Left colon (tissue), 2 donors: ENCODE measurements at places on chromosomes 6 and 20. TPM values are rescaled to one million over a fixed set of nuclear protein-coding genes. Genes with fewer than 3 reads are reported as not detected.

GRCh38 chr6:135189344-135189743 lies 8.2 kb downstream of the MYB start:
- no peak for DNase-seq

GRCh38 chr6:8383584-8383983 lies 51.8 kb downstream of the SLC35B3 start:
- DNase-seq: no peak

DNA sequence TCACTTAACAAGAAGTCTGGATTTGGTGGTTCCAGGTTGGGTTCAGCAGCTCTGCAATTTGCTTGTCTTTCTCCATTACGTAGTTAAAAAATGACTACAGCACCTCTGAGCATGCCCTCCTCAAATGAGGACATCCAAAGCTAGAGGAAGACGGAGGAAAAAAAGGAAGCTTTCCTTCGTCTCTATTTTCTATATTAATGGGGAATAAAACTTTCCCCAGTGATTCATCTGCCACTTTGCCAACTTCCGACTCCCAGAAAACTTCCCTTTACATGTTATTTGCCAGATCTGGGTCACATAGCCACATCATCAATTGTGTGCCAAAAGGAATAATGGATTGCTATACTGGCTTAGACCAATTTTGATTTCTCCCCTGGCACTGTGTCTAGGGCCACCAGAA lies 69.5 kb downstream of the ZFAND3 start:
- DNase-seq: no peak

The ZSCAN31 gene
- 10.2 TPM for total RNA-seq

DNA sequence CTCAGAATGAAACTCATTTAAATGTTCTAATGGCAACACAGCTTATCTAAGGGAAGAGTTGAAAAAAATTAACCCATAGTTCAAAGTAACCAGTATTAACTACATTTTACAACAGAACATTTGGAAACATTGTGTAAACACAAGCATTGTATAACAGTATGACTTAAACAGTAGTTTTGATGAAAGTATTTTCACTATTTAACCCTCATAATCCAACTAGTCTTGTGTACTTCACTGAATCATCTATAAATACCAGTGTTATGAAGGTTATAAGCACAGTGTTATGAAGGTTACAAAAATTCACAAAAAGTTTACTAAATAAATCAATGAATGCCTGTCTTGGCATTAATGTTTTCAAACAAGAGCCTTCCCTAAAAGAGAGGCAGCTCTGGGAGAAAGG lies 66.5 kb downstream of the REV3L start:
- DNase-seq: no peak

- peak; percentile 72 for DNase-seq
These were observed at the start of gene BICRAL for GRCh38 chr6:42781796-42782688. TSS of gene BICRAL (plus strand) at chr6:42782052. CDS start at chr6:42822023, 39,971 bp downstream.

DNA sequence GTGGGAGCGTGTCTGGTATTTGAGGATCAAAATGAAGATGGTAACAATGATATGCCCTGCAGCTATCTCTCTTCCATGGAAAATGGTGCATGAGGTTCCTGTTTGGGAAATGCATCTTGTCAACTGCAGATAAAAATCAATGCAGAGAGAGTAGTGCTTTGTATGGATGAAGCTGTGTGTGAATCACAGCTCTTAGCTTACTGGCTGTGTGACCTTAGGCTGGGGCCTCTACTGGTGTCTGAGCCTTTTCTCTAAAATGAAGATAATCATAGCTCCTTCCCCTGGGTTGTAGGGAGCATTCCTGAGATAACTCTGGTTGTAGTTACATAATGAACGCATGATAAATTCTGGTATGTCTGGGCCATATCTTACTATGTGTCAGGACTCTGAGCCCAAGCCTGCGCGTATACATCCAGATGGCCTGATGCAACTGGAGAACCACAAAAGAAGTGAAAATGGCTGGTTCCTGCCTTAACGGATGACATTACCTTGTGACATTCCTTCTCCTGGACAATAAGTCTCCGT lies 19.6 kb downstream of the ANGPT4 start:
- DNase-seq: no peak

The ENPP1 gene
- total RNA-seq: 19.9 TPM

- DNase-seq: no peak
These were observed 19.1 kb upstream of the LOC128125822 start for GRCh38 chr6:63553208-63553607.

GRCh38 chr6:159043251-159043650 lies 1.5 kb downstream of the TAGAP start:
- no peak for DNase-seq

DNA sequence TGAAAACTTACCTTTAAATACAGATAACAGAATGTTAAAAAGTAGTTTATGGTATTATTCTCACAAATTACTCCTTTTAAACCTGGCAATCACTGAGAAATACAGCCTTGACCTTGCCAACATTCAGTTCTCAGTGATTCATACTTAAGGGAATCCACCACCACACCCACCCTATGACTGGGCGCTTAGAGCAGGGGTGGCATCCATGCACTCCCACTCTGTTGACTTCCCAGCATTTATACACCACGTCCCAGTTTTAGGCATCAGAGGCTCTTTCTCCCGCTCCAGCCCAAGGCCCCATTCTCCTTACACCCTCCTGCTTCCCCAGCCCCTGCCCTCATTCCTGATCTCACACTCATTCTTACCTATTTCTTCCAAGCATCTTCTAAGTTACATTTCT lies 16.3 kb downstream of the TRAF3IP2 start:
- no peak for DNase-seq

DNA sequence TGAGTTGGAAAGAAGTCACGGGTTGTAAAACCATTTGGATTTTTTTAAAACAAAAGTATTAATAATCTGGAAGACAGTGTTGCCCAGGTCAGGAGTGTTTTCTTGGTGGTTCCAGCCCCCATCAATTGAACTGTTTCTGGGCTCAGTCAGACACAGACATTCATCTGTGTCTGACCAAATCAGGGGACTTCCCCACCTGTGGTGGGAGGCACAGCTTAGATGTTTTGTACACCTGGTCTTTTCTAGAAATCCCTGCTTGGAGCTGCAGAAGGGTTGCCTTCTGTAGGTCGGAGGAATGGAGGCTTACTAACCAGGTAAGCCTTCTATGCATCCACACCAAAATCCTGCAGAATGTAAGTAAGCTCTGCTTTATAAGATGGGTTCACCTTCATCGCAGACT lies 63.6 kb downstream of the CDS2 start:
- DNase-seq: no peak

DNA sequence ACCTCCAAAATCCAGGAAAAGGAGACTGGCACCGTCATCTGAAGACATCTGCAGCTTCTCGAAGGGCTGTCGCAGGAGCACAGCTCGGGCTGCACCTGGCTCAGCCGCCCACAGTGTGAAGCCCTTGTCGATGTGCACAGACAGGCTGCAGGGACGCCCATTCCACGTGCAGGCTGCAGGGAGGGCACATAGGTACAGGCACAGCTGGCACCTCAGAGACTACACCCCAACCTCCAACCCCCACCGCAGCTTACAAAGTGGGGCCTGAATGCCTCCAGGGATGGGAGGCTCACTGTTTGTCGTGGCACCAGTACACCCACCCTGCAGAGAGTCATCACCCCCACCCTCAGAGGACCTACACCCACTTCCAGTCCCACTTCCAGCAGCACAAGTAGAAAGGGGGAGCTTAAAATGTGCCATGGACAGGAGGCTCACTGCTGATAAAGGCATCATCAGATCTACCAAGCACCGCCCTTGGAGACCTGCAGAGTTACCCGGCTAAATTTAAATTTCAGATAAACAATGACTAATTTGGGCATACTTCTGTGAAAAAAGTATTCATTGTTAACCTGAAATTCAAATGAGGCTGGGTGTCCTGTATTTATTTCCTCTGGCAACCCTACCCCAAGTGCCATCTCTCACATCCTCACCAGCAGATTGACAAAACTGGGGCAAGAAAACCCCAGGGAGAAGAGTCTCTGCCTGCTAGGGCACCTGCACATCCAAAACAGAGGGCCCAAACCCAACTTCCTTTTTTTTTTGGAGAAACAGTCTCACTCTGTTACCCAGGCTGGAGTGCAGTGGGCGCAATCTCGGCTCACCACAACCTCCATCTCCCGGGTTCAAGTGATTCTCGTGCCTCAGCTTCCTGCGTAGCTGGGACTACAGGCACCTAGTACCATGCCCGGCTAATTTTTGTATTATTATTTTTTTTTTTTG lies 7.7 kb upstream of the CDK5RAP1 start:
- DNase-seq: no peak

DNA sequence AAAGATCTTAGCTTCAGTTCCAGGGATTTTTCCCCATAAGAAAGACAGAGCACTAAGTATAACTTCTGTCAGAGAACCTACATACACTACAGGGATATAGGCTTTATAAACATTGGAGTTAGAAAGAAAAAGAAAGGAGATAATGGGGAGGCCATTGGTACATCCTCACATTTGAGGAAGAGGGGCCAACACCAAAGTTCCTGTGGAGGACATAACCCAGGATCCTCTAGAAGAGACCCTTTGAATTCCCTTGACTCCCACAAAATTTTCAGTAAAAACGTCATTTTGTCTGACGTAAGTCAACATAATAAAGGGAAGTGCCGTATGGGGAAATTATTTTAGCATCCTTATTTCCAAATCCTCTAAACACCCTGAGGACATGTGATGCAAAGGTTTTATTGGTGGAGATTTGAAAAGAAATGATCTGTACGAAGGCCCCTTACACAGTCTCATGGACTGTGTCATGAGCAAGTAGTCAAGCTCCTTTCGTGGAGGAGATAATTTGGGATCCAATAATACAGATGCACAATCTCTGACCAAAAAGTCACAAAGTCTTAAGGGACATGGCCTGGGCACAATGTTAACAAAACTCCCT lies 33.2 kb downstream of the HLA-DRA start:
- DNase-seq: no peak

GRCh38 chr6:142694054-142694453 lies 250.9 kb downstream of the HIVEP2 start:
- DNase-seq: no peak

- no peak for DNase-seq
These were observed 124.3 kb upstream of the TMEM170B start for GRCh38 chr6:11413117-11413687.

DNA sequence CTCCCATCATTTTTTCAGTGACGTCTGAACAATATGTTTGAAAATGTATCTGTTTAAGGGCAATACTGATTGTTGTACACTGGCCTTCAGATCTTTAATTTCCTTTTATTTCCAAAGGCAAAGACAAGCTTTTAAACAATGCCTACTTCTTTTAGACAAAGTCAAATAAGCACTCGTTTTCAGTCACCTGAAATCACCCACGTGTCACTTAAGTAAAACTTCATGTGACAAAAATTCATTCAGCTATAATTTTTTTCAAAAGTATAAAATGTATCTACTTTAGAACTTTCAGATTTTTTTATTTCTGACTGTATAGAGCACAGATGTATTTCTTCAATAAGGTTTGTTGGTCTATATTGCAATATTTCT lies 113.5 kb upstream of the BEND6 start:
- DNase-seq: no peak

The CST4 gene
- not detected for total RNA-seq

The MYCT1 gene
- 3.7 TPM for total RNA-seq

- DNase-seq: no peak
These were observed 224.5 kb downstream of the NKAIN2 start for GRCh38 chr6:124028117-124028516.

DNA sequence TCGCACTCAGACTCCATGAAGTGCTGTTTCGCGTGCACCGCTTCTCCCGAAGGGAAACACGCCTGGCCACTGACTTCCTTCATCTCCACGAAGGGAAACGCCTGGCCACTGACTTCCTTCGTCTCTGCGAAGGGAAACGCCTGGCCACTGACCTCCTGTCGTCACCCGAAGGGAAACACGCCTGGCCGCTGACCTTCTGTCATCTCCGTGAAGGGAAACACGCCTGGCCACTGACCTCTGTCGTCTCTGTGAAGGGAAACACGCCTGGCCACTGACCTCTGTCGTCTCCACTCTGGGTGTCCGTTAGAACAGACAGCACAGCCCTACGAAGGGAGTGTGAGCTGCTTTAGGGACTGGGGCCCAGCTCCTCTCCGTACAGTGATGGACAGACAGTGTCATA lies 17.1 kb upstream of the ADRM1 start:
- DNase-seq: no peak

DNA sequence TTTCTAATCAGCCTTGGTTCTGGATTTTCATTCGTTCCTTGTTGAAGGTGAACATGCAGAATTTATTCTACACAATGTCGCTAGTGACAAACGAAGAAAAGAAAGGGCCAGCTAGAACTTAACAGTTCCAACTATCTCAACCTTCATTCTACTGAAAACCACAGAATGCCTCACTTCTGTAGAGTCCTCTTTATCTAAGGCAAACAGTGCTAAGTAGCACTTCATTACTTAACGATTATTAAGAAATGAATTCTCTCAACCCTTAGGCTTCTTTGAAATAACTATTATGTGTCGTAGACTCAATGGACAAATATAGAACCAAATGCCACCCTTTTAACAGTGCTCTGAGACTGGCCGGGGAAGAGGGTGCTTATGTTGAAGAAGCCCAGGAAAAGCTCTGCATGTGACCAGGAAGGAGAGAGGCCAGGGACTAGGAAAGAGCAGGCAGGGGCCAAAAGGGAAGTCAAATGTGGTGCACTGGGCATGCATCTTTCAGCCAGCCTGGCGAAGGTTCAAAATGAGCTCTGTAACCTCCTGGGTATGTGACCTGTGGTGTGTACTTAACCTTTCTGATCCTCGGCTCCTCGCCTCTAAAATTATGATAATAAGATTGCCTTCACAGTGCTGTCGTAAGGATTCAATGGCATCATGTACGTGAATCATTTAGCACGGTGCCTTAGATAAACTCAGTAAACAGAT lies 55.4 kb upstream of the BMP2 start:
- no peak for DNase-seq

DNA sequence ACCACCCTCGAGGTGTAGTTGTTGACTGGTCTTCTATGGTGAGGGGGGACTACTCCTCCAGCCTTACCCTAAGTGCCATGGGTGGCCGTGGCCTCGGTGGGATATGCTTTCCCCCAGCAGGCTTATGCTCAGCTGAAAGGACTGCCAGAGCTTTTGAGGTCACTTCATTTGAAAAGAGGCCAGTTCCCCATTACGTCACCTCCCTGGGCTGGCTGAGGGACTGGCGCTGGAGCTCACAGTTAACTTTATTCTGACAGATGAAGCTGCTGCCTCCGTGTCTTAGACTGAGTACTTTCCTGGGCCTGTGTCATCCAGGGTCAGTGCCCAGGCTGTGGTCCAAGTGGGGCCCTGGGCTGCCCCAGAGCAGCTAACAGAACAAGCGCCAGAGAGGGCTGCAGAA lies 42.8 kb upstream of the PCMTD2 start:
- DNase-seq: no peak

The NKX2-2 gene
- 1.4 TPM for total RNA-seq

- DNase-seq: peak; percentile 32
These were observed 48.0 kb downstream of the DST start for GRCh38 chr6:56594699-56595098.

The ANKRD66 gene
- not detected for total RNA-seq

DNA sequence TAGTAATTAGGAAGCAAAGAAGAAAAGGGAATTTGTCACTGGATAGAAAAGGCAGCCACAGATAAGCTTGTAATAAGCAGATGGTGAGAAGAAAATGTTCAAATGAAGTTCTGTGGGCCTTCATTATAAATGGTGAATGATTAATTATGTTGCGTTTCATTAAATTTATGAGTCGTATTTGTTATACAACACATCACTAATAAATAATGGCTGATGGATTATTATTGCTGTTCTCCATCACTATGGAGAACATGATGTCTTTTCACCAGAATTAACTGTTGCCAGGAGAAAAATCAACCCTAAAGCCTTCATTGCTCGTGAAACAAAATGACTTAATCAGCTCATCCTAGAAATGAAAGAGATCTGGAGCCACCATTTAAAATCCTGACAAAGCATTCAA lies 158.5 kb downstream of the BTBD3 start:
- no peak for DNase-seq
